M059J (cell line): ENCODE measurements at places on chromosomes 1 and 21. TPM values are rescaled to one million over a fixed set of nuclear protein-coding genes. Genes with fewer than 3 reads are reported as not detected.

- DNase-seq: no peak
These were observed 100.5 kb upstream of the COA6 start for GRCh38 chr1:234272656-234273312.

Gene IFI44L
- total RNA-seq: 500 and 556 TPM in 2 replicates

Gene SLAMF8
- 0.05 and 0.25 TPM in 2 replicates for total RNA-seq

Gene PRAMEF25
- not detected in 2 replicates for total RNA-seq

DNA sequence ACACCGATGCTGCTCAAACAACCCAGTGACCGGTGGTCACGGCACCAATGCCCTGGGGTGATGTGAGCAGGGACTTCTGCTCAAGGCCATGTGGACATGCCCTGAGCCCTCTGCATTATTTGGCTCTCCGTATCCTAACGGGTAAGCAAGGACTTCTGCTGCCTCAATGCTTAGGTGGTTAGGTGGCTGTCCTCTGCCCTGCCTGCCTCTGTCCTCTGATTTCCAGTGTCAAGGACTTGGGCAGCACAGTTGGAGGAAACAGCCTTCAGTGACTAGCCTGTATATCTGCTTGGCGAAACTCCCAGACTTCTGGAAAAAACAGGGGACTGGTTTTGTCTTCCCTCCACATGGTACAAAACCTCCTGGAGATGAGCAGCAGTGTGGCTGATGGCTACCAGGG, 34.5 kb downstream of the DNAJC11 start:
- DNase-seq: no peak

- DNase-seq: peak; percentile 34
These were observed 578 bp upstream of the TRIM62 start for GRCh38 chr1:33182401-33182841.

- DNase-seq: no peak
These were observed 307.3 kb downstream of the BRINP3 start for GRCh38 chr1:190170321-190170720.

DNA sequence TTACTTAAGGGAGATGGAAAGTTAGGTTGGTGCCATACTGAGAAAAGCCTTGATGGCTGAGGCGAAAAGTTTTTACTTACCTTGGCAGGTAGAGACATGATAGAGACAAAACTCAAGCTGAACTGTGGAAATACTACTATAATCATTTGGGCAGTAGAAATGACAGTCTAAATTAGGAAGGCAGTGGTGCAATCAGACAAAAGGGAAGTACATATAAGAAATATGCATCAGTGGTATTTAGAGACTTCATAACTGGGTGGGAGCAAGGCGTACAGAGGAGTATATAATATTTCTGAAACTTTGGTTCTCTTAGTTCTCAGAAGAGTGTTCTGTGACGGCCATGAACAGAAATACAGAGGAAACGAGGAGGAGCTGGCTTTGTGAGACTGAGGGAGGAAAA, 2.4 kb upstream of the CEP350 start:
- no peak for DNase-seq

Gene KCND3
- total RNA-seq: not detected in 2 replicates

Gene KPRP
- not detected in 2 replicates for total RNA-seq

DNA sequence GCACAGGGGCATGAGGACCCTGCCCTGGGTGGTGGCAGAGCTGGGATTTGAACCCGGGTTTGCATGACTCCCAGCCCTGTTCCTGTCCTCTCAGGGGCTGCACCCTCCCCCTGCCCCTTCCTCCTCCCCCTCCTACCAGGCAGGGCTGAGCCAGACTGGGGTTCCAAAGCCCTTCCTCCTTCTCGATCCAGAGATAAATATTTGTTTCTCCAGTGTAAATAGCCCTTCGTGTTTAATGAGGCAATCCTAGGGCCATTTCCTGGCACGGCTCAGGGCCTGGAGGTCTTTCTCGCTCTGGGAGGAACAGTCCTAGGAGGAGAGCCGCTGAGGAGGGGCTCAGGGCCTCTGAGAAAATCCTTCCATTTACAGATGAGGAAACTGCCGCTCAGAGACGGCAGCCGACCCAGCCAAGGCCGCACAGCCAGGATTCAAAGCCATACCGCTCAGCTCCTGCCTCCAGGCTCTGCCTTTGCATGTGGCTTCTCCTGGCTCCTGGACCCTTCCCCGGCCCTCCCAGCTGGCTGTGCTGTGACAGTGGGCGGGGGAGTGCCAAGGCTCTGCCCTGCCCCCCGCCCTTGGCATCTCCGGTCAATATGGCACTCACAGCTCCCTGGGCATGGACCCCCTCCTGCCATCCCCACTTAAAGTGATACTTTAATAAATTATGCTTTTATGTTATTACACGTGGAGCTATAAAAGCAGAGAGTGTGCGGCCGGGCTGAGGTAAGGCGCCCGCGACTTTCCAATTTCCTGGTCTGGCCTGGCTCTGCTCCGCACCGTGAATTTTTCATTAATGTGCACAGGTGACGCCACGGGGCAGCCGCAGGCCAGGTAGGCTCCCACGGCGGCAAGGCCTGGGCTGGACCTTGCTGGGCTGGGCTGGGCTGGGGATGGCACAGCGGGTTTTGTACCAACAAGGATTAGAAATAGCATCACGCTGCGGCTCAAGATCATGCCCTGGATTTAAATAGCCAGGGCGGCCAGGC, 114.7 kb upstream of the WNT4 start:
- no peak for DNase-seq

- no peak for DNase-seq
These were observed 76.9 kb upstream of the DSCAM start for GRCh38 chr21:40923901-40924300.

- no peak for DNase-seq
These were observed 28.1 kb downstream of the RAB4A start for GRCh38 chr1:229298887-229299503.

GRCh38 chr21:38646213-38646837, 148.0 kb upstream of the ERG start:
- DNase-seq: peak; percentile 44

Gene TNFSF4
- total RNA-seq: 14.6 and 14.7 TPM in 2 replicates

Gene INKA2
- 2.9 TPM in 2 replicates for total RNA-seq

- DNase-seq: peak; percentile 77
These were observed 41.9 kb downstream of the DDR2 start for GRCh38 chr1:162674034-162674608.

DNA sequence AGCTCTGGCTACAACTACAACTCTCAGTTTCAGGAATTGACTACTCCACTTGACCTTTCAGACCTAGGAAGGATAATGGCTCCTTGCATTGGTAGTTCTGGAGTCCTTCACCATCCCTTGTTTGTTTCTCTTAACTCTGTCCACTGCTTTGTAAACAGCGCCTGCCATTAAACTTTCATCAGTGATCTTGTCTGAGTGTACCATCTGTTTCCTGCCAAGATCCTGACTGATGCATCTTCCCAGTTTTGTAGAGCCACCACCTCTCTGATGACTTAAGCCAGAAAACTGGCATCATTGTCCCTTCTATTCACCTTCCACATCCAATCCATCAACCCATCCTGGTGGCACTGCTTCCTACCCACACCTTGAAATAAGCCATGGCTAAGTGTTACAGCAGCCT, 15.2 kb downstream of the MAP10 start:
- no peak for DNase-seq

DNA sequence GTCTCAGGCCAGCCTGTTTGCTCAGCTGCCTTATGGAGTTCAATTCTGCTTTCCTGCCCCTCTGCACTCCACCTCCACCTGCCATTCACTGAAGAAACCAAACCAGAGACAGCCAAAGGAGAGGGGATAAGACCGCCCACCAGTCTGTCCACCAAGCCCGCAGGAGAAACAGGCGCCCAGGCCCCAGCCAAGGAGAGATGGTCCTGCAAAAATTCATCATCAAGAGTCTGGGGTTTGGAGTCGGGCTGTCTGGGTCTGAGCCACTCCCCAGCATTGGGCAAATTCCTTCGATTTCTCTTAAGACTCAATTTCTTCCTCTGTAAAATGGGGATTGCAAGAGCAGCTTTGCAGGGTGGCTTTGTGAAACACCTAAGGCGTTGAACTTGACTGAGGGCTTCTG, 121.4 kb upstream of the RUNX3 start:
- DNase-seq: no peak

DNA sequence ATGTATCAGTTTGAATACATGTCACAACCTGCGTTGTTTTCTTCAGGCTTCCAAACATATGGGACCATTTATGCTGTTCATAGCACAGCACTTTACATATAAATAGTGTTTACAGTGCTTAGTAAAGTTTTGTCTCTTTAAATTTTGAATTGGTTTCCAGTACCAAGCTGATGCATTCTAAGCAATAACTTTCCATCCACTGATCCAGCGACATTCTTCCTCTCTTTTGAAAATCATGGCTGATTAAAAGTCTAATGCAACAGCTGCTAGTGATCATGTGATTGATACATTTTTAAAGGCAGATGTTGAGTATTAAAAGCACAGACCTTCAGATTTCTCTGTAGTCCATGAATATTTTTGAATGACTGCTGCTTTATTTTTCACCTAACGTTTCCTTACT, 154.9 kb downstream of the PTPRC start:
- DNase-seq: no peak

GRCh38 chr1:150761801-150762200, 3.8 kb downstream of the CTSS start:
- no peak for DNase-seq

Gene AMY2B
- total RNA-seq: not detected in 2 replicates

DNA sequence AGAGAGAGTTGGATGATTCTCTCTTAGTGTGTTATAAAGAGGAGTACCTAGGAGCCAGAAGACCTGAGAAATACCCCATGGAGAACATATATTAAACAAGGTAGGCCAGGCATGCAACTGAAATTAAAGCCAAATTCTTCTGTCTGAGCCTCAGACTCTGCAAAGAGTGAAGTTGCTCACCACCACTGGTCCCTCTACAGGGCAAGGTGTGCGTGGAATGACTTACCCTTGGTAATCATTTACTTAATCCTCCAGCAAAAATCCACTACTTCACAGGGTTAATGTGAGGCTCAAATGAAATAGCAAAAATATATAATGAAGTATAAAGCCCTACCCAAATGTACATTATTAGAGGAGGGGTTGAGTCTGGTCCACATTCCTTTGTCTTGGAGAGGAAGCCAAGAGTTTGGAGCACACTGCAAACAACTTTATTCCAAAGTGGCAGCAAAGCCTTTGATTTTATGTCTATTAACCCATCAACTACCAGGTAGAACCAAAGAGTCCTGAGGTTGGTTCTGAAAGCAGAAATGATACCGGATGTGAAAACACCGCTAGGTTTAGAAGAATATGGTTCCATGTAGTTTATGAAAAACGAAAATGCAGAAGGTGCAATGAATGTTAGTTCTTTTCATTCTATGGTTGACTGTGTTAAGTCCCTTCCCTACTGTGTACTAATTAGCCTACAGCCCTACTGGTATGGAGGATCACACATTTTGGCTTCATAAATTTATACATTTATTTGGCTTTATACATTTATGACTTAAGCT, 8.5 kb downstream of the SSR2 start:
- DNase-seq: no peak

Gene TMEM61
- not detected in 2 replicates for total RNA-seq

- DNase-seq: no peak
These were observed 609.1 kb downstream of the PTPRC start for GRCh38 chr1:199247891-199248290.

Gene OVAAL
- total RNA-seq: 0.05 and 0.79 TPM in 2 replicates

GRCh38 chr1:109478806-109479205, 4.9 kb upstream of the ATXN7L2 start:
- DNase-seq: no peak

- no peak for DNase-seq
These were observed 118.1 kb upstream of the SGIP1 start for GRCh38 chr1:66415866-66416265.

Gene GPR3
- total RNA-seq: 2.0 and 2.6 TPM in 2 replicates

GRCh38 chr1:153816283-153816889, 41.2 kb downstream of the SLC27A3 start:
- no peak for DNase-seq

Gene OR13G1
- total RNA-seq: not detected in 2 replicates

DNA sequence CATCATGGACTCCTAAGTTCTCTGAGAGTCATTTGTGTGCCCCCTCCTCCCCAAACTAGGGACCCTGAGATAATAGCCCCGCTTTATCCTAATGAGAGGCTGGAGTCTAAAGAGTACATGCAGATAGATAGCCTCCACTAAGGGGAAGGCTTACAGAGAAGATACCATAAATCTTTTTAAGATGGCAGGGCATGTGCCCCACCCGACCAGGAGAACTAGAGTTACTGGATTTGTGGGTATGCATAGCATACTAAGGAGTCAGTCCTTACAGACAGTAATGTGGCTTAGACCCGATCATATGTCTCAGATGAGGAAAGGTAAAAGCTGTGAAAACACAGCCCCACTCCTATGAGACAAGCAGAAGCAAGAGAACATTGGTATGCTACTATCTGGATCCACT, 25.7 kb upstream of the PKN2 start:
- DNase-seq: no peak

- DNase-seq: no peak
These were observed 39.1 kb downstream of the KANK4 start for GRCh38 chr1:62280150-62280549.

DNA sequence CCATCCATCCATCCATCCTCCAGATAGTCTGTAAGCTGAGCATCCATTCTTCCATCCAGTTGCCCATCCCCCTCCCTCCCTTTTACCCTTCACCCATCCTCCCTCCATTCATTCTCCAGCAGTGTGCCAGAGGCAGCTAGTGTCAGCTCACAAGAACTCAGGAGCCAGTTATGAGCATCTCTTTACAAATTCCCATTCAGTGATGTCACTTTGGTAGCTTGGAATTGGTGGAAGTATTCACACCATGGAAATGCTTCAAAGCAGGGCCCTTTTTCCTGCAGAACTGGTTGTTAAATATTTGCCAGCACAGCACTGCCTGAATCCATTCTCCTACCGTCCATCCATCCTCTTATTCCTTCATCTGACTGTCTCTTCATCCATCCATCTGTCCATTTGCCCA, 72.5 kb downstream of the ARHGEF10L start:
- peak; percentile 59 for DNase-seq
